ENCODE measurements at places on chromosomes 2 and 18. TPM values are rescaled to one million over a fixed set of nuclear protein-coding genes. Genes with fewer than 3 reads are reported as not detected.

GRCh38 chr2:160110674-160111239 is 48.3 kb upstream of the PLA2R1 start:
- no peak for DNase-seq

- no peak for DNase-seq
These were observed 333.6 kb upstream of the UBE2E3 start for GRCh38 chr2:180646756-180647155.

- DNase-seq: no peak
These were observed 34.5 kb downstream of the INPP5D start for GRCh38 chr2:233094614-233095013.

The SNTG2 gene
- 56.0 TPM for total RNA-seq

The KCNG2 gene
- total RNA-seq: not detected

The YPEL5 gene
- total RNA-seq: 31.1 TPM

The DLX1 gene
- total RNA-seq: not detected

Measured in GM23338 (cell line).